Activated CD4-positive, alpha-beta memory T cell treated with anti-CD3 and anti-CD28 coated beads, Interleukin-2, amount 10 ng/mL, durations not matched to agents 7 days and 5 days (primary cell): ENCODE measurements at places on chromosomes 5 and 9. TPM values are rescaled to one million over a fixed set of nuclear protein-coding genes. Genes with fewer than 3 reads are reported as not detected.

DNA sequence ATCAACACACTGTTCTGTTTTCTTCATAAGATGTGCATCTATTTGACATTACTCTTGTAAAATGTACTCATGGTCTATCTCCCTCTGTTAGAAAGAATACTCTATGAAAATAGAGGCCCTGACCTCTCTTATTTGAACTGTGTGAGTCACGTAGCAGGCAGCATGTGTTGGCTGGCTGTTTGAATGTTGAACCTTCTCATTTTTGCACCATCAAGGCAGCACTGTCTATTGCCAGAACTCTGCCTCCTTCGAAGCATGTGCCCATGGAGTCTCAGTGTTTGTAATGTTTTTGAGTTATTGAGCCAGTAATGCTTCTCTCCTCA is 144.4 kb downstream of the ALDH1A1 start:
- H3K36me3 ChIP-seq, result no peaks in the 10 kb centered on the region
- DNase-seq, result no peak
- H3K4me1 ChIP-seq, result no peaks in the 10 kb centered on the region
- no peak overlapping the region for H3K4me3 ChIP-seq
- H3K27ac ChIP-seq, result no peak overlapping the region

GRCh38 chr9:112042244-112042638 is 132.9 kb downstream of the SUSD1 start:
- no peaks in the 10 kb centered on the region for H3K27me3 ChIP-seq
- DNase-seq, result no peak
- peaks cover 33% of the 10 kb centered on the region for H3K4me1 ChIP-seq
- peaks cover 59% of the 10 kb centered on the region for H3K36me3 ChIP-seq
- H3K4me3 ChIP-seq, result no peak overlapping the region

- no peak for DNase-seq
- H3K27me3 ChIP-seq, result no peaks in the 10 kb centered on the region
- H3K4me3 ChIP-seq, result no peak overlapping the region
- no peak overlapping the region for H3K27ac ChIP-seq
- H3K36me3 ChIP-seq, result no peaks in the 10 kb centered on the region
- no peaks in the 10 kb centered on the region for H3K4me1 ChIP-seq
Observed at GRCh38 chr5:129447968-129448367, 12.1 kb upstream of the ADAMTS19 start.

DNA sequence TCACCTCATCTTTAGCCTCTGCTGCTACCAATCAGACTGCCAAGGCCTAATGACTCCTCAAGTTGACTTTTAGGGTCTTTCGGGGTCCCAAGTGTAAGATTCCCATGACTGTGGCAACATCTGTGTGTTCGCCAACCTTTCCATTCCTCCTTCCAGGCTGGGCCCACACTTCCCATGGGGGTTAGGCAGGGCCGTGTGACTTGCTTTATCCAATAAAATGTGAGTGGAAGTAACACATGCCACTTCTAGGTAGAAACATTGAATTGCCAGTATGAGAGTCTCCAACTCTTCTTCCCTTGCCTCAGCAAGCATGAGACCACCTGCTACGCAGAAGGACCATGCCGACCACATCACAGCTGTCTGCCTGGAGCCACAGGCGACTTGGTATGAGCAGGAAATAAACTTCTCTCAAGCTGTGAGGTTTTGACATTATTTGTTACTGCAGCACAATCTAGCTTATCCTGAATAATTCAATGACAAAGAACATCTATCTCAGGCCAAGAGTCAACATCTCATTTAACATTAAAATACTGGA is 190.4 kb upstream of the IER5L start:
- H3K27ac ChIP-seq, result no peak overlapping the region
- no peaks in the 10 kb centered on the region for H3K36me3 ChIP-seq
- no peak for DNase-seq
- no peaks in the 10 kb centered on the region for H3K27me3 ChIP-seq
- no peak overlapping the region for H3K4me3 ChIP-seq

- no peaks in the 10 kb centered on the region for H3K4me1 ChIP-seq
- H3K36me3 ChIP-seq, result no peaks in the 10 kb centered on the region
- no peaks in the 10 kb centered on the region for H3K27me3 ChIP-seq
Observed at GRCh38 chr5:94440015-94440414, 178.4 kb downstream of the KIAA0825 start.

DNA sequence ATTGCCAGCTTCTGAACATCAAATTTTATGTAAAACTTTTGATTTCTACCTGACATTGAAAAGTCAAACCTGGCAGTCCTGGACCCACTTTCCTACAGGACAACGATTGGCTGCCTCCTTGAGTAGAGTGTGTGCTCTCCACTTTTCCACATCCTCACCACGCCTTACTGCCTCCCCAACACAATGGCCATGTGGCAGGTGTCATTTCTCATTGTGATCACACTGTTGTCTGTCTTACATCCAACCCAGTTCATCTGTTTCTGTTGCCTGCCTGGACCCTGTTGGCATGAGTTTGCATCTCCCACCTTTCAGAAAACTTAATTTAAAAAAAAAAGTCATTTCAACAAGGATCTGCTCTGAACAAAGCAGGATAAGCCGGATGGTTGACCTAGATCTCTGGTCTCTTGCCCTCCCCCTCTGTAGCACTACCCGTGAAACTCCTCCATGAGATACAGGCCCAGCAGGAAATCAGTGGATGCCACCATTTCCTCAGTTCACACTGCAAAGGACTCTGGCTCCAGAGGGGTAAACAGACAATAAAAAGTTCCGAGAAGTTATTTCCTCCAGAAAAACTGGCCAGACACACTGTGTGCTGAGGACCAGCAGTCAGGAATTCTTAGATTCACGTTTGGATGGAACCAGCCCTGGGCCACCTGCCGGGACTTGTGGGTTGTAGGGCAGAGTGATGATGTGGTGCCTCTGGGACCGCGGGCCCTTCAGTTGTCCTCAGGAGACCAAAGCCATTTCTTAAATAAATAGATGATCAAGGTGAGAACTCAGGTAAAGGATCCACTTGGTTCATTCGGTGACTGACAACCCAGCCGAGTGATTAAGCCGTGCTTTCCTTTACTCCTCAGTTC is 48.6 kb downstream of the AMBP start:
- H3K27ac ChIP-seq, result no peak overlapping the region
- H3K27me3 ChIP-seq, result peaks cover 6% of the 10 kb centered on the region
- peaks cover 4% of the 10 kb centered on the region for H3K36me3 ChIP-seq
- H3K4me3 ChIP-seq, result no peak overlapping the region
- no peaks in the 10 kb centered on the region for H3K4me1 ChIP-seq

- peaks cover 24% of the 10 kb centered on the region for H3K4me1 ChIP-seq
- peaks cover 5% of the 10 kb centered on the region for H3K27me3 ChIP-seq
Observed at GRCh38 chr5:540906-541538, 16.8 kb upstream of the SLC9A3 start.

DNA sequence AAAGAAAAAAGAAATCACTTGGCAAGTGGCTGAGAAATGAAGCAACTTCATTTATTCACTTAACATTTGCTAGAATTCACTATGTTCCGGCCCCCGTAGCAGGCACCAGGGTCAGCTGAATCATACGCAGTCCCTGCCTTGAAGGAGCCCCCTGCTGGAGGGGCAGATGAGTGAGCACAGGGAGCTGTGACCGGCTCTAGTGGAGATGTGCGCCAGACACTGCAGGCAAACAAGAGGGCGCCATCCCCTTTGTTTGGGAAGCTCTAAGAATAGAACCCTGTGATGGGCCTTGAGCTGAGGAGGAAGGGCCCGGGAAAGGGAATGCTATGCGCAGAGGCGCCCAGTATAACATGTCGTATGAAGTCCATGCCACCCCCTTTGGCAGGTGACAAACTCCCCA is 20.2 kb upstream of the RPL26L1 start:
- no peak overlapping the region for H3K4me3 ChIP-seq
- no peak overlapping the region for H3K27ac ChIP-seq
- no peaks in the 10 kb centered on the region for H3K27me3 ChIP-seq
- DNase-seq, result no peak
- H3K36me3 ChIP-seq, result no peaks in the 10 kb centered on the region

DNA sequence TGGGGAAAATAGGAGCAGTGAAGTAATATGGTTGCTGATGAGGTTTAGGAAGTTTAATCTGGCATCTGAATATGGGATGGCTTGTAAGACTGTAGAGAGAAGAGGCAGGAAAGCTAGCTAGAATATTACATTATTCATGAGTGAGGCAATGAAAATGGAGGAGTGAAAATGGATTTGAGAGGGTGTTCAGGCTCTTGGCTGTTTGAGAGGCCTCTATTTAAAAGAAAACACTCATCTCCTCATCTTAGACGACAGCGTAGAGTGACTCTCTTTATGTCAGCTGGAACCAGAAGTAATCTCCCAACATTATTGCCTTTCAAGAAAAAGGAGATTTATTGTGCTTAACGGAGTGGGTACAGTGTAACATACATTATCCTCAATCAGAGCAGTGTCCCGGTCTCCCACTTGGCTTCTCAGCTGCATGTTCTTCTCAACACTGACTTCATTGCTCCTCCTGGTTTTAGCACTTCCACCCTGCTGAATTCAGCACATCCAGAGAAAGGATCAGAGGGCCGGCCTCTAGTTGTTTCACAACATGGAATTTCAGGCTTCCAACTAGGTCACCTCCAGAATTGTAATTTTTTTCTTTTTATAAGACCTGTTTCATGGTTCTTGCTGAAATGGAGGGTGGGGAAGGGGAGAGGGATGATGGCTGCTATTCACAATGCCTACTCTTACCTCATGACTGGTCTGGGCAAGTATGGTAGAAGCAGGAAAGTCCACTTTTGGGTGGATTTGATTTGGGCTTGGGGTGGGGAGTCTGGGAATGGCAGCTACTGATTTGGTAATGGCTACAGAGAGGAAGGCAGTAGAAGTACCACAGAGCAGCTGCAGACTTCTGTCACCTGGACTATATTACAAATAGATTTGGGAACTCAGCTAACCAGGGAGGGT is 52.9 kb upstream of the KIAA1958 start:
- H3K4me3 ChIP-seq, result no peak overlapping the region
- no peak for DNase-seq
- no peaks in the 10 kb centered on the region for H3K4me1 ChIP-seq

DNA sequence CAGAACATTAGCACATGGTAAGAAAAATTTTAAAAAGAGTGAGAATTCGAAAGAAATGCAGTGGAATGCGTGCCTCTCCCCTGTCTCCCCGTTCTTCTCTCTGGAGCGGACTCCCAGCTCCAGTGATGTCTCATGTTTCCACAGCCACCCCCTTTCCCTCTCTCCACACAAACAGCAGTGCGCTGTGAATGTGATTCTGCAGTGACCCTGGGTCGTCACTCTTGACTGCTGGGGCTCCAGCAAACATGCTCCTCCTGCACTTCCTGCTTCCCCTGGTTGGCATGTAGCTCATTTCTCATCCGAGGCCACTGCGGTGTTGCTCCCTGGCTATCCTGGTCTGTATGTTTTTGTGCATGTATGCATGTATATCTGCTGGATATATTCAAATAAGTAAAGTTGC is 13.3 kb downstream of the PHF2 start:
- no peaks in the 10 kb centered on the region for H3K27me3 ChIP-seq
- H3K27ac ChIP-seq, result no peak overlapping the region
- no peak overlapping the region for H3K4me3 ChIP-seq
- peaks cover 15% of the 10 kb centered on the region for H3K4me1 ChIP-seq

DNA sequence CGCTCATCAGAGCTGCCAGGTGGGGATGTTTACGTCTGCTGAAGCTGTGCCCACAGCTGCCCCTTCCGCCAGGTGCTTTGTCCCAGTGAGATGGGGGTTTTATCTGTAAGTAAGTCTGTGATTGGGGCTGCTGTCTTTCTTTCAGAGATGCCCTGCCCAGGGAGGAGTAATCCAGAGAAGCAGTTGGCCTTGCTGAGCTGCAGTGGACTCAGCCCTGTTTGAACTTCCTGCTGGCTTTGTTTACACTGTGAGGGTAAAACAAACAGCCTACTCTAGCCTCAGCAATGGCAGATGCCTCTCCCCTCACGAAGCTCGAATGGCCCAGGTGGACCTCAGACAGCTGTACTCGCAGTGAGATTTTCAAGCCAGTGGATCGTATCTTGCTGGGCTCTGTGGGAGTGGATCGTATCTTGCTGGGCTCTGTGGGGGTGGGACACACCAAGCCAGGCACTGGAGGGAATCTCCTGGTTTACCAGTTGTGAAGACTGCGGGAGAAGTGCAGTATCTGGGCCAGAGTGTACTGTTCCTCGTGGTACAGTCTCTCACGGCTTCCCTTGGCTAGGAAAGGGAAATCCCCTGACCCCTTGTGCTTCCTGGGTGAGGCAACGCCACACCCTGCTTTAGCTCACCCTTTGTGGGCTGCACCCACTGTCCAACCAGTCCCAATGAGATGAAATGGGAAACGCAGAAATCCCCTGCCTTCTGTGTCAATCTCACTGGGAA is 530.1 kb upstream of the DMAC1 start:
- H3K4me1 ChIP-seq, result no peaks in the 10 kb centered on the region
- H3K27ac ChIP-seq, result no peak overlapping the region
- DNase-seq, result no peak
- H3K4me3 ChIP-seq, result no peak overlapping the region
- H3K36me3 ChIP-seq, result no peaks in the 10 kb centered on the region

DNA sequence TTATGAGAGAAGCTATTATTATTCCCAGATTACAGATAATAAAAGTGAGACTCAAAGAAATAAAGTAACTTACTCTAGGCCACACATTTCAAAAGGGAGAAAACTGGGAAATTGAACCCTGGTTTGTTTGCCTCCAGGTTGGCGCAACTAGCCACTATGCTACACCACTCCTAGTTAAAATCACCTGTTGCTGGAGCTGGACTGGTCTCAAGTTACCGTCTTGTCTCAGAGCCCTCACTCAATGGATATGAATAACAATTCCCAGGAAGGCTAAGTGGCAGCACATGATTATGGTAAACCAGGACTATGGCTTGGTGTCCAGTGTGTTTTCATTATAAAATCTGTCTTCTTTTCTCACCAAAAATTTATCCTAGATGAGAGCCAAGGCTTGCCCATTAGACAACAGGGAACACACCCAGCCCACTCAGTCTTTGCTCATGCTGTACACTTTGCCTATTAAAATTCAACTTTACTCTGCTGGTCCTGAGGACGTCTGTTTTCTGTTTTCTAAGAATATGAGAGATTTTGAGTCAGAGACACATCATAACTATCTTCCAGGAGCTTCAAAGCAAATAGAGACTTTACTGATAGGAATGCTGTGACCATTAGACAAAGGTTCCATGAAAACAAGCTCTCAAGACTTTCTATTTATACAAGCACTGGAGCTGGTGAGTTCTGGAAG is 58.1 kb downstream of the ADRB2 start:
- H3K4me3 ChIP-seq, result no peak overlapping the region
- peaks cover 14% of the 10 kb centered on the region for H3K27me3 ChIP-seq
- no peak overlapping the region for H3K27ac ChIP-seq

DNA sequence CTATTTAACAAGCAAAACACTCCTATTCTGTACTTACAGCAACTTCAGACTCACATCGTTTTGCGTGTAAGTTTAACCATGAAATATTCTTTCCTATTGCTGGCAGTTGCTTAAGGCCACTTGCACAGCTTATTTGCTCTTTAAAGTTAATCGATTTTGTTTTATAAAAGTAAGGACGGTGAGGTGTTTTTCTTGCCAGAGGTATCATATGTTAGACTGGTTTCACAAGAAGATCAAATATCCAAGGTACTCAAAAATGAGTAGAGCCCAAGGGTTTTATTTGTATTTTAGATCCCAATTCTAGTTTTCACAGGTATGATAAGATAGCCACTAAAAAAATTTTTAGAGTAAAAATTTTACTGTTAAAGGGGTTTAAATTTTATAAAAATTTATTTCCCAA is 16.2 kb downstream of the CLINT1 start:
- no peak overlapping the region for H3K27ac ChIP-seq
- H3K27me3 ChIP-seq, result no peaks in the 10 kb centered on the region
- peaks cover 11% of the 10 kb centered on the region for H3K36me3 ChIP-seq
- peaks cover 3% of the 10 kb centered on the region for H3K4me1 ChIP-seq
- no peak overlapping the region for H3K4me3 ChIP-seq

PCDHA9 gene
- not detected for total RNA-seq

RNF183 gene
- 0.23 TPM for total RNA-seq

SPATA31A7 gene
- not detected for total RNA-seq

DND1 gene
- 2.5 TPM for total RNA-seq

ESM1 gene
- total RNA-seq, result 0.83 TPM

STPG3 gene
- not detected for total RNA-seq

KCNV2 gene
- total RNA-seq, result not detected

CHSY3 gene
- total RNA-seq, result not detected

FOXD4L5 gene
- 0.13 TPM for total RNA-seq

FOXD1 gene
- total RNA-seq, result 0.28 TPM

MYOT gene
- not detected for total RNA-seq

GNA14 gene
- total RNA-seq, result not detected
